Progenitor cell of endocrine pancreas (in vitro differentiated cells): ENCODE measurements at places on chromosomes 13 and 19.

GRCh38 chr19:51259348-51260245 lies 8.7 kb downstream of the SIGLECL1 start:
- no peak for DNase-seq

GRCh38 chr13:25473864-25474263 lies 102.1 kb downstream of the ATP8A2 start:
- no peak for DNase-seq

DNA sequence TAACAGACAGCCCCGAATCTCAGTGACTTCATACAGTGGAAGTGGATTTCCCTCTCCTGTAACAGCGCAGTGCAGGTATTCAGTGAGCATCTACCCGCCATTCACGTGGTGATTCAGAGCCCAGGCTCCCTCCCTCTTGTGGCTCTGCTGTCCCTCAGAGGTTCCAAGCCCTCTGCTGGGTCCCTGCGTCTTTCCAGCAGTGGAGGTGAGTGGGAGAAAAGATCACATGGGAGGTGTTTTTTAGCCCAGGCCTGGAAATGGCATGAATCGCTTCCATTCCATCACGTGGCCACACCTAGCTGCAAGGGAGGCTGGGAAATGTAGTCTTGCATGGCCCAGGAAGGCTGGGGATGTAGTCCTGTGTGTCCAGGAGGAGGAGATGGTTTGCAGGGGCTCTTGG lies 61.4 kb downstream of the DPF1 start:
- DNase-seq = no peak

GRCh38 chr19:51676566-51677083 lies 16.5 kb upstream of the SPACA6 start:
- DNase-seq = no peak

DNA sequence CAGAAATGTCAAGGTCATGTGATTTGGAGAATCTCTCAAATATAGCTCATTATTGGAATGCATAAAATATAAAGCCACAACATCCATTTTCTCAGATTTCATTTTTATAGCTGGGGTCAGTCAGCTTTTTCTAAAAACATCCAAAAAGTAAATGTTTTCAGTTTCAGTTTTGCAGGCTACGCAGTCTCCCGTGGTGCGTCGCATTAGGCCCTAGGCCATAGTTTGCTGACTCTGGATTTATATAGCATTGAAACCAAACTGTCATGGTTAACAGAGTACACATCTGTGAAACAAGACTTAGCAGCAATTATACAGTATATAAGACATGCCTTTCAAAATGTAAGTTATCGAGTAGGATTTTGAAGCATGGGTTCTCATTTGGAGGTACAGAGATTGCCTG lies 140.0 kb downstream of the IRS2 start:
- DNase-seq = no peak

GRCh38 chr13:20331949-20332348 lies 99.8 kb upstream of the GJB6 start:
- DNase-seq = no peak

DNA sequence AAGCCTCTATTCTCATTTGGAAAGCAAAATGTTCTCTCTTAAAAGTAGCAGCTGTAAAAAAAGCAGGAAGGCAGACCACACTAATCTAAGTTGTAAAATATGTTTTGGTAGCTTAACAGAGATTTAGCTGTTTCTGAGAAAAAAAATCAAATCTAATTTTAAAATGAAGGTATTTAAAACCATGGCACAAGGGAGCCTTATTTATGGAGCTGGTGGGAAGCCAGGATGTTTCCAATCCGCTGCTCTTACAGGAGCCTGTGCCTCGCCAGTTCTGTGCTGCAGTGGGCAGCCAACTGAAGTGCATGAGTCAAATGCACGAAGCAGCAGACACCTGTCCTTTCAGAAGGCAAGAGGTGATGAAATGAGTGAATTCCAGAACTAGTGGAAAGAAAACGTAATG lies 28.2 kb downstream of the GPC6 start:
- no peak for DNase-seq

DNA sequence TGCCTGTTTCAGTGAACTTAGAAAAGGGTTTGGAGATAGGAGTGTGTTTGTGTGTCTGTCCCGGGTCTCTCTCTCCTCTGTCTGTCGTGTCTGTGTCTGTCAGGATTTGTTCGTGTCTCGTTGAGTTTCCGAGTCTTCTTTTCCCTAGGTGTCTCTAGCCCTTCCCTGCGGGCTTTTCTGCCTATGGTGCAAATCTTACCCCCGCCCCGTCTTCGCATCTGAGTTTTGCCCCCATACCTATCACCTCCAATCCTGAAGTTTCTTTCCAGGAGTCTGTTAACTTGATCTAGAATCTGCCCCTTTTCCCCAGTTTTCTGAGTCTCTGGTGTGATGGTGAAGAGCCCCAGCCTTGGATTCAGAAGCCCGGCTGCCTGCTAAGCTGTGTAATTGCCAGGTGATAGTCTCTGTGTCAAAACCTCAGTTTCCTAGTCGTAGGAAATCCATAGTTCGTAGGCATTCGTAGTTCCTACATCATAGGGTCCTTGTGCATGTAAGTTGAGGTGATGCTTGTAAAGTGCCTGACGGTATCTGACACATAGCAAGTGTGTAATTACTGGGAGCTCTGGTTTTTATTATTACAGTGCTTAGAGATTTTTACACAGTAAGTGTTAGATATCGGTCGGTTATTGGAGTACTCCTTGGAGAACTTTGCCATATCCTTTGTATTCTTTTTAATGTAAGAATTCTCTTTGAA lies 782 bp downstream of the EPN1 start:
- no peak for DNase-seq

GRCh38 chr13:39105110-39105509 lies 66.9 kb downstream of the NHLRC3 start:
- no peak for DNase-seq

DNA sequence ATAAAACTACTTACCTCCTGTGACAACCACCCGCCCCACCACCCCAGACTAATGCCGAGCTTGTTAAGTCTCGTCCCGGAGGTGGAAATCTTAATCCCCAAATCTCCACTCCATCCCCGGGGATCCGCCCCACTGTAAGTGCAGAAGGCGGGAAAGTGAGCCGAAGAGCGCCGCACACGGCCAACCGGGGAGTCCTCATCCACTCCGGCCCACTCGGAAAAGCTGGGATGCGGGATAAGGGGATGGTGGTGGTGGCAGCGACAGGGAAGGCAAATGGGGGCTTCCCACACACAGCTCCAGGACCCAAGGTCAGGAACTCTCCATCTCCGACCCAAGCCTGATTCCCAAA lies 621 bp downstream of the FBL start:
- no peak for DNase-seq

DNA sequence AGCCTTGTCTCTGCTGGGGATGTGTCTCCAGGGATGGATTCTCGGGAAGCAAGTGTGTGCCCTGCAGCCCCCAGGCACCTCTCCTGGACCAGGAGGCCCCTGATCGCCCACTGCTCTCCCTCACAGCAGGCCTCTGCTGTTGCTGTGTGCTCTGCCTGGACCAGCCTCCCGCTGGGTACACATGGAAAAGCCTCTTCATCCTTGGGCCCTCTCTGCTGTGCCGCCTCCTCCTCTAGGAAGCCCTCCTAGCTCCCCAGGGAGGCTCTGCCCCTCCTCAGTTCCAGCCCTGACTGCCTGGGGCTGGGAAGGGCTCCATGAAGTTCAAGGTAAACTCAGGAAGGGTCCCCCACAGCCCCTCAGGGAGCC lies 12.0 kb downstream of the NDUFA11 start:
- no peak for DNase-seq

- DNase-seq = no peak
These were observed 263.1 kb upstream of the RXFP2 start for GRCh38 chr13:31476266-31476665.

DNA sequence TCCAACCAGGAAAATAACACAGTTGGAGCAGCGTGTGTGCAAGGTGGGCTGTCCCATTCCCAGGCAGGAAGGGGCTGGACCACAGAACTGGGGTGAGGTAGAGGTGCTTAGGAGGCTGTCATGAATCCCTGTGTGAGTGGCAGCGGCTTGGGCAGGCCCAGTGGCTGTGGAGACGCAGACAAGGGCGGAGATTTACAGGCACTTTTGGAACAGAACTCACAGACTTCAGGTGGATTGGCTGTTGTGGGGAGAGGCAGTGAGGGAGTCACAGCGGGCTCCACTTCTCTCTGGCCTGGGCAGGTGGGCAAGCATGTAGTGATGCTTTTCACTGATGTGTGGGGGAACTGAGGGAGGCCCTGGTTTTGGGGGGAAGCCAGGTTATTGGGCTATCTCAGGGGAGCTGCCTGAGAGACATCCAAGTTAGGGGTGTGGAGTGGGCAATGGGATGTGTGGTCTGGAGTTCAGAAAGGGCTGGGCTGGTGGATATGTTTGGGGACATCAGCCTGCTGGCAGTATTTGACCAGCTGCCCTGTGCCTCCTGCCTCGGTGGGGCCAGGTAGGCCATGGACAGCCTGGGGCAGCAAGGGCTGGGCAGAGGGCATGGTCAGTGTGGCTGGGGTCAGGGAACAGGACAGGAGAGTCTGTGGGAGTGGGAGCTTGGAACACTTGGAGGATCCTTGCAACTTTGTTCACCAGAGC lies 27.0 kb upstream of the ZNF492 start:
- no peak for DNase-seq
